SK-N-SH (cell line): ENCODE measurements at places on chromosomes 5 and 9.

DNA sequence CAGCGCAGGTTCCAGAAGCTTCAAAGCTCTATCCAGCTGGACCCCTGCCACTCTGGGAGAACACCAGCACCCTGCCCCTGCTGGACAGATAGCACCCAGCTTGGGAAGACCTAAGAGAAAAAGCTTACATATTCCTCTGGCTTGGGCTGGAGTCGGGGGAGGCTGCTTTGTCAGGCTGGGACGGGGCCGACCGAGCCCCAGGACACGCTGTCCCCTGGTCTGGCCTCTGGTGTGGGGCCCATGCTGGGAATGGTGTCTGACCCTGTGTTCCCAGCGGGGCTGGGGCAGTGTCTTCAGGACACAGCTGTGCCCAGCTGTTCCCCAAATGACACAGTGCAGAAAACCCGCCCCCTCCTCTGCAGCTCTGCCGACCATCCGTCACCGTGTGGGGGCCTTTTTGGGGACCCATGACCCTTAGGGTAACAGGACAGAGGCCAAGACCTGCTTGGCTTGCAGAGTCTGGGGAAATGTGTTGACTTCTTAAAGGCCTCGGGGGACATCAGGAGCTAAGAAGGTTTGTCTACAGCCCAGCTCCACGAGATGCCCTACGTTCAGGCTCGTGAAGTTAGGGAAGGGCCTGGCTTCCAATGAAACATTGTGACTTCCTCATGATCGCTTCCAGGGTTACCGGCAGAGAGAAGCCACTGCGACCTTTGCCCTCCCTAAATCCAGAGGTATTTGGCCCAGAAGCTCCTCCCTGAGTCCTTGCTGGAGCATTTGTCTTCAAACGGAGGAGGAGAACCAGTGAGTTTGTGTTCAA, 20.4 kb upstream of the SLC2A6 start:
- no peak for DNase-seq

GRCh38 chr5:149154650-149155049, 13.4 kb downstream of the ABLIM3 start:
- DNase-seq: no peak

- no peak for DNase-seq
Observed at GRCh38 chr9:3976865-3977613, 322.8 kb downstream of the GLIS3 start.

- DNase-seq: no peak
Observed at GRCh38 chr9:215631-216155, 1.0 kb downstream of the DOCK8 start.
